ENCODE measurements at places on chromosomes 12 and 14.

DNA sequence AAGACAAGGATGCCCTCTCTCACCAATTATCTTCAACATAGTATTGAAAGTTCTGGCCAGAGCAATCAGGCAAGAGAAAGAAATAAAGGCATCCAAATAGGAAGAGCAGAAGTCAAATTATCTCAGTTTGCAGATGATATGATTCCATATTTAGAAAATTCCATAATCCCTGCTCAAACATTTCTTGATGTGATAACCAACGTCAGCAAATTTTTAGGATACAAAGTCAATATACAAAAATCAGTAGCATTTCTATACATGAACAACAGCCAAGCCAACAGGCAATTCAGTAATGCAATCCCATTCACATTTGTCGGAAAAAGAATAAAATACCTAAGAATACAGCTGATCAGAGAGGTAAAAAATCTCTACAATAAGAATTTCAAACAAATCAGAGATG lies 969.7 kb upstream of the USP15 start:
- DNase-seq, result no peak

DNA sequence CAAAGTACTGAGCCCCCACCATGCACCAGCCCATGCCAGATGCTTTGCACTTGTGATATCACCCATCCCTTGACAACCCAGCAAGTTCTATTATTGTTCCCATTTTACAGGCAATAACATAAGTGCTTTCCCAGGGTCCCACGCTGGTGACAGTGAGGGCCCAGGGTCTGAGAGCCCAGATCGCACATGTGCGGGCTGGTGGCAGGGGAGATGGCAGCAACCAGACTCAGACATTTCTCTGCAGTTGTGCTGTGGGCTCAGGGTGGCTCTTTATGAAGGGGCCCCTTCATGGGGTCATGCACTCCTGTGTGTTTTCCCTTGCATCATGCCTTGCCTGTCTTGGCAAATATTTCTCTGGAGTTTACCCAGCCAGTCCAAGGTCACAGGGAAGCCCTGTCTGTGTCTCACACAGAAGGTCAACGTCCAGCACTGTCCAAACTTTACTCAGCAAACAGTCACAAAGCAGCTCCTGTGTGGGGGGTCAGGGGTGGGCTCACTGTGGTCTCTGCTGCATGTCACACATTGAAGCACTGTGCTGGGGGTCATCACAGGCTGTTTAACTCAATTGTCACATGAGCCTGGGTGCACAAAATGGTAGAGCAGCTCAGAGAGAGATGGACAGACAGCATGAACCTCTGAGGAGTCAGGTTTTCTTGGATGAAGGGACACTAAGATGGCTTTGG lies 12.7 kb downstream of the SERPINA5 start:
- no peak for DNase-seq

GRCh38 chr12:91706466-91706865 lies 439.2 kb downstream of the BTG1 start:
- no peak for DNase-seq

DNA sequence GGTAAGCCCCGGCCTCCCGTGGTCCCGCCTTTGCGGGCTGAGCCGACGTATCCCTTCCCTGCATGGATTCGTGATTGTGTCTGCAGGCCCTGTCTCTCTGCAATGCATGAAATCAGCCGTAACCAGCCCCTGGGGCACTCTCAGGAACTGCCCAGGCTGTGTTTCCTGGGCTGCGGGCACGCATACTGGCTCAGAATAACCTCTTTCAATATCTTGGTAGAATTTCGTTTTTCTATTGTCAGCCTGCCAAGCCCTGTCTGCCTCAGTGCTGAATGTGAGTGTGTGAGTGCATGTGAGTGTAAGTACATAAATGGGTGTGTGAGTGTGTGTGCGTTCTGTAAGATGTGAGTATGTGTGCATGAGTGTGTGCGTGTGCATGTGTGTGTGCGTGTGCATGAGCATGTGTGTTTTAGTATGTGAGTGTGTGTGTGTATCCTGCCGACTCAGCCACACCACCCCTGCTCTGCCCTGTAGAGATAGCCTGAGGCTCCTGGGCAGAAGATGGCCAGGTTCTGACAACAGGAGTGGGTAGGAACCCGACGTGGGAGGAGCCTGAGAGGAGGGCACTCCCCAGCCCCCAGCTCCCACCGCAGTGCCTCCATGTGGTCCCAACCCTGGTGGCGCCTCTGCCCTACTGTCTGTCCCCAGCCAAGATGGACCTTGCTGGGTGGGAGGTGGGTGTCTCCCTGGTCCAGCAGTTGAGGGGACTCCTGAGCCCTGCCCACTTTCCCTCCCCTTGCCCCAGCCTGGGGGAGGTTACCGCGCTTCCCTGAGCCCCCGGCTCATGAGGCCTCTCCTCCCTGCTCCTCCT lies 268.8 kb downstream of the ADGRD1 start:
- DNase-seq, result no peak

DNA sequence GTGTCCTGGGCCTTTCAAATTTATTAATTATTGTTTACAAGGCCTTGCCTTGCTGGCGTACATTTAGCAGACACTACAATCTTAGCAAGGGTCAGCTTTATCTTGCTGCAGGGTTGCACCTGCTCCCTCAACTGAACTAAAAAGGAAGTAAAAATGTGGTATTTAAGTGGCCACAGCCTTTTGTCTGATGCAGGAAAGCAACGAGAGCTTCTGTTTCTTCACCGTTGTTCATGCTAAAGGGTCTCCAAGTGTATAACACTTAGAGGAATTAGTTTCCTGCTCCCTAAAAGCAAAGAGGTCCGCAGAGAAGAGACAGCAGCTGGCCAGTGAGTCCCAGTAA lies 62.8 kb upstream of the EGLN3 start:
- DNase-seq, result no peak

DNA sequence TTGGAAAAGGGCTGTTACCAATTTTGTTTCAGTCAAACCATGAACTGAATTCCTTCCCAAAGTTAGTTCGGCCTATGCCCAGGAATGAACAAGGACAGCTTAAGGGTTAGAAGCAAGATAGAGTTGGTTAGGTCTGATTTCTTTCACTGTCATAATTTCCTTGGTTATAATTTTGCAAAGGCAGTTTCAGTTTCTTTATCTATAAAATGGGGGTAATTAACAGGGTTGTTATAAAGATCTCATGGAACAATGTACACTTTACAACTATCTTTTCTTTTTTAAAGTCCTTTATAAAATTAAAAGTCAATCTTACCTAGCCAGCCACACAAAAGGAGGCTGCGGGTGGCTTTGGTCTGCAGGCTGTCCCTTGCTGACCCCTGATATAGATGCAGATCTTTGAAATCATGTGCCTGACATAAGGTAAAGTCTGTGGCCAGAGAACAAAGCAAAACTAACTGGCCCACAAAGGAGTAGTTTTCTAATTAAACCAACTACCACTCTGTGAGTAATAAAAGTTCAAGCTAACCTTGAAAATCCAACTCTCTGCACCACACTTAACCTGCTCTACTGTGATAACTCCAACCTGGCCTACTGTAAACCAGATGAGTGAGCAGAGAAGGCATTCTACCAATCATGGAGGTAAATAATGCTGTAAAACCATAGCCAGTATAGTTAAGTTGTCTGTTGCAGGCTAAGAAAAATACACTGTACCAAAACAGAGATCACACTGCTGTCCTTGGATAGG lies 49.5 kb downstream of the SLC38A1 start:
- DNase-seq, result no peak

GRCh38 chr14:98375566-98375965 lies 896.4 kb downstream of the BCL11B start:
- DNase-seq, result no peak

DNA sequence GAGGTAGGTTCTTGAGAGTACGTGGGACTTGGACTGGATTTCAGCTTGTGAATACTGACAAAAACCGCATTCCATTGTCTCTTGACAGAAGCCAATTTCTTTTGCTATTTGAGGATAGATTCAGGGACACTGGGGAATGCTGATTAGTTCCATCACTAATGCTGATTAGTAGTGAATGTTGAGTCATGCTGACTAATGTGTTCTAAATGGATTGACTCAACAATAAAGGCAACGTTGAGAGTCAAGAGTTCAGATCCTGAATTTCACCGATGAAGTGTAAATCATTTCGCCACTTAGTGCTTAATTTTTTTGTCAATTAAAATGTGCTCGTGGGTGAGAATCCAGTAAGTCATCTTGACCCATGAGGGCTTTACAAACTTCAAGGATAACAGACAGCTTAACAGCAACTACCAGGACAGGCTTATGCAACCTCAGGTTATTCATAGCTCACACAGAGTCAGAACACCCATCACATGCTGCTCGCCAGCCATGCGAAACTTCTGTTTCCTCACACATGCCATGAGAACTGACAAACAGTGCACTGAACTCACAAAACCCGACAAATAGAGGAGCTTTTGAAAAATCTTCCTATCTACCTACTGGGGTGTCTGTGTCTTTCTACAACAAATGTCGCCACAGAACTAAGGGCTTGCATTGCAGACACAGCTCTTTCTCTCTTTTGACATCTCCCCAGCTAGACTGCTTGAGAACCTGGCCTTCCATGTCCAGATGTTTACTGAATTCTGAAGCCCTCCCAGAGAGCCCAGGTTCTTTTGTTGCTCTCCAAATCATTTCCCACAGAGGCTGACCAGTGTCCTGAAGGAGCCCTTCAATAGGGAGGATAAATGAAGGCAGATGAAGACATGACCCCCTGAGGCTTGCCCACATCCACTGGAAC lies 316.4 kb downstream of the ZFP36L1 start:
- DNase-seq, result no peak

- DNase-seq, result no peak
Measured at GRCh38 chr14:104106471-104106991, 21.0 kb downstream of the ASPG start.

GRCh38 chr12:120710805-120711296 lies 593 bp downstream of the UNC119B start:
- DNase-seq, result no peak

- no peak for DNase-seq
Measured at GRCh38 chr14:74223016-74223415, 16.2 kb upstream of the VSX2 start.

DNA sequence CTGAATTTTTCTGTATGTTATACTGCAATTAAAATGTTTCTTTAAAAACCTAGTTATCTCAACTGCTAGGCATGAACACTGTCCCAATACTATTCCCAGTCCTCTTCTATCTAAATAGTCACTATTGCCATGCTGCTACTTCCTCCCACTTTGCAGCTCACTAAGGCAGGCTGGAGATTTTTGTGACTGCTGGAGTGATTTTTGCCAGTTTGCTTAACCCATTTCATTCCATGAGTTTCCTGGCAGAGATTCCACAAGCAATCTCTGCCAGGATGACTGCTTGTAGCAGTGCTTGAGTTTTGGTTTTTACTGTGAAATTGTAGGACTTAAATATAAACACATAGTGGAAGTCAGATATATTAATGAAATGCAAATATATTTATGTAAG lies 80.8 kb downstream of the BHLHE41 start:
- no peak for DNase-seq

- no peak for DNase-seq
Measured at GRCh38 chr12:85784096-85784720, 52.0 kb downstream of the RASSF9 start.

GRCh38 chr14:93803408-93804318 lies 15.4 kb upstream of the PRIMA1 start:
- no peak for DNase-seq

- DNase-seq, result no peak
Measured at GRCh38 chr14:69539631-69540410, 34.9 kb downstream of the CCDC177 start.

GRCh38 chr14:106586098-106586704 lies 1059.8 kb downstream of the TMEM121 start:
- peak; percentile 30 for DNase-seq

DNA sequence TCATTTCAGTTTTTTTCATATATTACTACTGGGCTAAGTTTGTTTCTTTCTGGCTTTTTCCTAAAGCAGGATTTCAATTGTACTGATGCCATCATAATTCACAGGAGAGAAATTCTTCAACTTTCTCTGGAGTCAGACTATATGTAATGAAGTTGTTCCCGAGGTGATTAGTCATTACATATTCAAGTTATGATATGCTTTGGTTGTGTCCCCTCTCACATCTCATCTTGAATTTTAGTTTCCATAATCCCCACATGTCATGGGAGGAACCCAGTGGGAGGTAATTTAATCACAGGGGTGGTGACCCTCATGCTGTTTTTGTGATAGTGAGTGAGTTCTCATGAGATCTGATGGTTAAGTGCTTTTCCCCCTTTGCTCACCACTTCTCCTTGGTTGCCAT lies 227.5 kb upstream of the LRIG3 start:
- no peak for DNase-seq

DNA sequence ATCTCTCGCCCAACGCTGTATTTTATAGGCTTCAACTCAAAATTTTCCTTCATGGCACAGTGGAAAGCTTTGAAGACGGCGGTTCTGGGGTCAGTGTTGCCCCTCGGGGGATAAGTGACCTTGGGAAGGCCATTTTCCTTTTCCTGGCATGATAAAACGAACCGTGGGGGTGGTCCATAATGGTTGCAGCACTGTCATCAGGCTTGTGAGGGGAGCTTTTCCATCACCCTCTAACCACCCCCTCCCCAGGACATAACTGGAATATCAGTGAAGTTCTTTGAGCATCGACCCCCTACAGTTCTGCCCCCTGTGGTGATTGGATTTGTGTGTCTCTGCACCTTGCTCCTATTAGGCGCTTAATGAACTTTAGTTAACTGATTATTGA lies 16.0 kb downstream of the FOS start:
- DNase-seq, result no peak

- DNase-seq, result no peak
Measured at GRCh38 chr14:31419179-31419966, 977 bp downstream of the HEATR5A start.

DNA sequence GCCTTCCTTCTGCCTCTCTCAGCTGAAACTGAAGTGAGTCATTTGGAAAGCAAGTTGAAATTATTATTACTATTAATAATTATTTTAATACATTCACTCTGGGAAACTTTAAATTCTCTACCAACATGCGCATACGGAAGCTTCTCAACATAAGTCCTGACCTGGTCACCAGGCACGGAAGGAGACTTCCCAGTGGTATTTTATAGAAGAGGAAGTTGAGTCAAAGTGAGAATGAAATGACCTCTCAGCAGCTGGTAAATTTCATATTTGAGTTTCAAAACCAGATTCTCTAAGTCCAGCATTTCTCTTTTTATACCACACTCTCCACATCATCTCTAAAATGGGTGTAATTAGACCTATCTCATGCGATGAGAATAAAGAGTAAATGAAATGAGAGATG lies 747.4 kb downstream of the VRK1 start:
- no peak for DNase-seq

GRCh38 chr12:6280672-6281071 lies 29.8 kb upstream of the PLEKHG6 start:
- DNase-seq, result no peak

GRCh38 chr14:73817020-73817655 lies 34.5 kb upstream of the PTGR2 start:
- no peak for DNase-seq

Data from stimulated activated CD8-positive, alpha-beta memory T cell treated with anti-CD3 and anti-CD28 coated beads, Interleukin-12 subunit alpha, Interleukin-12 subunit beta, amount 100 ng/mL, for 1 hour (primary cell).